ENCODE measurements at places on chromosomes 7 and 10. TPM values are rescaled to one million over a fixed set of nuclear protein-coding genes. Genes with fewer than 3 reads are reported as not detected.

- no peak for DNase-seq
Observed at GRCh38 chr10:59907918-59908807, 1.8 kb upstream of the CCDC6 start.

- no peak for DNase-seq
Observed at GRCh38 chr7:112529521-112529920, 48.7 kb downstream of the LSMEM1 start.

- no peak for DNase-seq
Observed at GRCh38 chr7:122893486-122893885, 7.2 kb upstream of the CADPS2 start.

- DNase-seq: no peak
Observed at GRCh38 chr7:47266799-47267198, 315.1 kb downstream of the TNS3 start.

GRCh38 chr7:21028186-21028585, 241.5 kb upstream of the SP8 start:
- DNase-seq: no peak

- no peak for DNase-seq
Observed at GRCh38 chr7:15332956-15333355, 228.9 kb downstream of the AGMO start.

DNA sequence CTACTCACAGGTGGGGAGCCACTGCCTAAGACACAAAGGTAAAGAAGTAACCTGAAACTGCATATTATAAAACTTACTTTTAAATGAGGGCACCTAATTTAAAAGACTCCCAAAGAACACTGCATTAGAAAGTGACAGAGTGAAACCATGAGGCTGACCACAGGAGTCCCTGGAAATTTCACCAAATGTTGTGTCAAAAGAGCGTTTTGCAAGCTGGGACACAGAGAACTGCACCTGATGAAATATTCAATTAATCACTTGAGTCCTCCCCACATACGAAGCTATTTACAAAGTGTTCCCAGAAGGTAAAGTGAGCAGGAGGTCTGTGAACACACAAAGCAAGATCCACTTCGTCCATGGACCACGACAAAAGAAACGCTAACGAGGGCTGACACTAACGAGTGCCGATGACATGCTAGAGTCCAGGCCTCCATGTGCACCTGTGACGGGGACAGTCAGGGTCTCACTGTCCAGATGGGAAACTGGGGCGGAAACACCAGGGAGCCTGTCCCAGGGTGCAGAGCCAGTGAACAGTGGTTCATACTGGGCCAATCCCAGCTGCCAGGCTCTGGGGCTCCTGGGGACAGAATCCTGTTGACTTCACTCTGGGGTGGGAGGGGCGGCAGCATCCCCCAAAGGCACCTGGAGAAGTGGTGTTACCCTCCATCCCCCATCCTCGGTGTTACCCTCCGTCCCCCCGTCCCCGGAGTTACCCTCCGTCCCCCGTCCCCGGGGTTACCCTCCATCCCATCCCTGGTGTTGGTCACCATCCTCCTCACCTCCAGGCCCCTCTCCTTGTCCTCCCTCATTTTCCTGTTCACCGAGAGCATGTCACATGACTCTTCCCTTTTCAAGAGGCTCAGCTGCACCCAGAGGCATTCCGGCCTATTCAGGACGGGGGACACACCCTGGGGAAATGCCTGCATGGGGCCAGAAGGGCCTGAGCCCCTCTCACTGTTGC, 63.4 kb downstream of the DIP2C start:
- DNase-seq: no peak

DNA sequence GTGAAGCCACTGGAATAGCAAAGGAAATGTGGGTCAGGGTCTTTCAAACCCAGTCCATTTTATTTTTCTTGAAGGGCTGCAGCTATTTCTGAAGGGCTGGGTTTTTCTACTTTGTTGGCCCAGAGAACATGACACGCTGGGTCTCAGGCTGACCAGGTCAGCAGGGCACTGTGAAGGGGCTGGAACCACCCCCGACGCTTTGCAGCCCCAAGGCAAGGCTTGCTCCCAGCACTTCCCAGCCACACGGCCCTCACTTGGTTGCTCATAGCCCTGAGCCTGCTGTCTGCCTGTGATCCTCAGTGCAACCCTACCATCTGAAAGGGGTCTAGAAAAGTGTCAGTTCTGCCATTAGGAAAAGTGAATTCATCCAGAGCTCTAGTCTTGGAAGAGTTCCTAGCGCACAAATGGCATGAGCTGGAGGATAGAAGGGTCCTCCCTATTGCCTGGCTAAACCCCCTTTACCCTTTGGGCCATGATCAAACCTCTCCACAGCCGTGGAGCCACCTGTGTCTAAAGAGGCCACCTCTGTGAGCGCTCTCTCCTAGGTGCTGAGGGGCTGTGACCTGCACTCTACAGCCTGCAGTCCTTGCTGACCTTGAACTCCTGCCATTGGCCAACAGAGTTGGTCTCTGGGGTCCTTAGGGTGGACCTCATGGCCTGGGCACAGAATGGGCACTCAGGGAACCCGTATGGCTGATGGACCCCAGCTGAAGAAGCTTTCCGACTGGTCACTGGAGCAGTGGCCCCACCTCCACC, 132.0 kb downstream of the RGS10 start:
- DNase-seq: no peak

DNA sequence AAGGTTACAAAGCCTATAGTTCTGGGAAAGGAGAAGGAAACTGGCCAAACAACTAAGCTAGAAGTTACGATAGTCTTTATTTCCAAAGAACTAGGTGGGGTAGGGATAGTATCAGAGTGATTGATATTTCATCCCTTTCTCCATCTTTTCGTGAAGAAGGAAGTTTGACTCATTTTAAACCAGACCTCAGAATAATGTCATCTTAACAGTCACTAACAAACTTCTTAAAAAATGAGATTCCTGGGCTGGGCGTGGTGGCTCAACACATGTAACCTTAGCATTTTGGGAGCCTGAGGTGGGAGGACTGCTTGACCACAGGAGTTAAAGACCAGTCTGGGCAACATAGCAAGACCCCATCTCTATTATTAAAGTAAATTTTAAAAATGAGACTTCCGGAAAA, 69.4 kb downstream of the ARL4A start:
- DNase-seq: no peak

PARD3 gene
- 54.1 TPM for total RNA-seq

DYNC1I1 gene
- 2.5 TPM for total RNA-seq
